ENCODE measurements at places on chromosomes 4 and X.

GRCh38 chr4:68498413-68499007, 51.2 kb downstream of the TMPRSS11E start:
- DNase-seq, result peak; percentile 59

- DNase-seq, result no peak
These were observed 71.8 kb downstream of the NBDY start for GRCh38 chrX:56800801-56801200.

DNA sequence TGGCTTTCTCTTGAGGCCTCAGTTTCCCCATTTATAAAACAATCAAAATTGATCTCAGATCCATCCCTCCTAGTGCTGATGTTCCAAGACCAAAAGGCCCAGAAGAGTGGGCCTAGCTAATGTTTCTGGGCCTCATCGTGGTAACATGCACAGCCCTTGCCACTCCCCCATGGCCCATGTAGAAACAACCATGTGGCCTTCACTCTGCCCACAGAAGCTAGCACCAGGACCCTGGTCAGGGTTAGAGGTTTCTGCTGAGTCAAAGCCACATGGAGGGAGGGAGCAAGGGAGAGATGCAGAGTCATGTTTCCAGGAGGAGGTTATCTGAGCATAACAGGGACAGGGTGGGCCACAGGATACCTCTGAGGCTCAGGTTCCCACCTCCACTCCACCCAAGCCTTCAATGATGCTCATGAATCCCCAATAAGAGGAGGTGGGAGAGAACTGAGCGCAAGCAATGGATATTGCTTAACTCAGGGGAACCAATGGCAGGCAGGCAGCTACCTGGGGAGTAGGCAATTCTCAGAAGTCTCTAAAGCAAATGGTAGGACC, 16.9 kb downstream of the OTUD5 start:
- no peak for DNase-seq

- no peak for DNase-seq
These were observed 225.2 kb upstream of the PGRMC2 start for GRCh38 chr4:128512767-128513322.

DNA sequence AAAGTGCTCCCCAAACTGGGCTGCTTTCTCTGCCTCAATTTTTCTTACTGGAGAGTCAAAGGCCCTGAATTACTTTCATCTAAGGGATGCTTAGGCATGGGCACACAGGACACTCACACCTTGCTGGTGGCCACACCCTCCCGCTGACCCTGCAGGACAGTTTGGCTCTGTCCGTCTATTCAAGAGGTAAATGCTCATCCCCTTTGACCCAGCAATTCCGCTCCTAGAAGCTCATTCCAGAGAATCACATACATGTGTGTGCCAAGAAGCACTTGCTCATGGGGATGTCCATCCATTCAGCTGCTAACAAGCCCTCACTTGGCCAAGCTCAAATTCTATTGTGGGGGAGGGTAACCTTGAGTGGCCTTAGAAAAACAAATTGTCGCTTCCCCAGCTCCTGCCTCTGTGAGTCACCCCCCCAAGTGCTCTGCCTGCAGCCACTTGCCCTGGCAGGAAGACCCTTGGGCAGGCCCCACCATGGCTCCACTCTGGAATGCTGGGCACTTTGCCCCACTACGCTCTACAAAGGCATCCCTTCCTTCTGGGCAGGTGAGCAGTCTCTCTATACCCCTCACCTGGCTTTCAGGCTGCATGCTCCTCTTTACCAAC, 54.5 kb downstream of the HTRA3 start:
- no peak for DNase-seq

DNA sequence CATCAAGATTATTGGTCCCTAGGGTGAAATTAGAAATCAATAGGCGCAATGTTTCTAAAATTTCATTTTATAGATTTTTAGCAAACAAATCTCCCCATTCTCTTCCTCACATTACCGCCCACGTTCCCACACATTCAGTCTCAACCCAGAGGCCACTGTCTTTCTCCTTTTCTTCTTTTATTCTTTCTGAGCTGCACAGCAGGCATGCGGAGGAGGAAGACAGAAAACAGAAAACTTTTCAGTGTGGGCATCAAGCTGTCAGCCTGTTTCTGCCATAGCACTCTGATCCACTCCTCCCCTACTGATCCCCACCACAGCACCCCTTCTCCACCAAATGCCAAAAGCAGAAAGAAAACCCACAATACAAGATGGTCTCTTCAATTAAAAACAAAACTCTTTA, 94.8 kb upstream of the ADAMTS3 start:
- no peak for DNase-seq

DNA sequence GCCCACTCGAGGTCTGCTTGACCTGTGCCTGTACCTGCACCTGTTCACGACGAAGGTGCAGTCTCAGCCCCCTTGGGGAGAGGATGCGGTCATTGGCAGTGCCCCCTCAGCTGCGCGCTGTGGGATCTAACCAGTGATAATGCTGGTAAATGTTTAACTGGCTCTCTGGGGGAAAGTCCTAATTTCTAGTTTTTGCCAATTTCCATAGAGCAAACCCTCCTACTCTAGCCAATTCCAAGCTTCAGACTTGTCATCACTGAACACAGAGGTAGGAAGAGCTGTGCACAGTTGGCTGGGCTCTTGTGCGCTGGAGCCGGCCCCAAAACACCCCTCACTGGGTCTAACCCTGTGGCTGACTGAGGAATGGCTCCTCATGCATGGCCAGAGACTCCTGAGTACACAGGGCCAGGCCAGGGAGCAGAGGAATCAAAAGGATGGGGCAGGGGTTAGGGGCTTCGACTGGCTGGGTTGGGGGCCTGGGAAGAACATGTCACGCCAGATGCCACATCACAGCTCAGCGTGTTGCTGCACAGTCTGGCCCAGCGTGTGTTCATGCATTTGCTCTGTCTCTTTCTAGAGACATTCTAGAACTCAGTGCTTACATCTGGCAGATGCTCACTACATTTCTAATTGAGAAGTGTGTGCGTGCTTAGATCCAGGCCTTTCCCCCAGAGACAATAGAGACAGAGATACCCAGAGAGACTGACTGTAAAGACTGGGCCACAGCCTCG, 270.8 kb downstream of the BCOR start:
- no peak for DNase-seq

DNA sequence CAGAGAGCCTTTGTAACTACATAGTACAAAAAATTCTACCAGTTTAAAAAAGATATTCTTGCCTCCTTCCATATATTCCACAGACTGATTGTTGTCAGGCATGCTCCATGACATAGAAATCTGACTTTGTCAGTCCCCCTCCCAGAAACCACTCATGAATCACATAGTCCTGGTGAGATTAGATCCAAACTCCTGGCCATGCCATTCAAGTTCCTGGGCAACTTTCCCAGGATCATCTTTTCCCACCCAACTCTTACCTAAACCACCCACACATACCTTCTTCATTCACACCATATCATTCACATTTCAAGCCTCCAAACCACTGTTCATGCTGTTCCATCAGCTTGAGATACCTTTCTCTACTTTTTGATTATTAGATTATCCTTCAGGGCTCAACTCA, 46.4 kb downstream of the SLC16A2 start:
- DNase-seq, result no peak

DNA sequence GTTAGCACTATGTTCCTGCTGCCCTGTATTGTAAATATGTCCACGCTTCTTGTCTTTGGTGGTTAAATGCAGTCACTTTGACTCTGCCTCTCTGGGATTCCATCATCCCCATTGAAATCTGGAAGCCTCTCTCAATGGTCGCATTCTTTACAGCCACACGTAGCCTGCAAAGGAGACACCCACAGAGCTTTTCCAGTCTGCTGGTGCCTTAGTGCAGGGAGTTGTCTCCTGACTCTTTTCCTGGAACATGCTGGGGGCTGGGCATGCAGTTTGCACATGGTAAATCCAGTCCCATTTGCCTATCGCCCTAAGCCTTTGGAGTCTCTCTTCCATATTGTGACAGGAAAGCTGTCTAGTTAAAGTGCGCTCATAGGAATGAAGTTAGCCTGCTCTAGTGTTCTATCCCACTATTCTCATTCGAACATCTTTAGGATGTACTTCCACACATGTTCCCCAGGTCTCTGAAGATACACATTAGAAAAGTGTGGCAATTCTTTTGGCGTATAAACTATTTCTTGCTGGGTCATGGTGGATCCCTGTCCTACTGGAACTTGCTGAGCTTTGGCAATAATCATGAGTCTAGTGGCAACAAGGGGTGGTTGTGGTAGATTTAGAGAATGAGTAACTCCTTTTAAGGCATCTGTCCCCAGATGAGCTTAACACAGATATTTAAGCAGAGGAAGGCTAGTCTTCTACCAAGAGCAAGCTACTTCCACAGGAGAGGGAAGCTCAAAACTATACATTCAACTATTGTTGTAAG, 33.7 kb downstream of the COQ2 start:
- no peak for DNase-seq

DNA sequence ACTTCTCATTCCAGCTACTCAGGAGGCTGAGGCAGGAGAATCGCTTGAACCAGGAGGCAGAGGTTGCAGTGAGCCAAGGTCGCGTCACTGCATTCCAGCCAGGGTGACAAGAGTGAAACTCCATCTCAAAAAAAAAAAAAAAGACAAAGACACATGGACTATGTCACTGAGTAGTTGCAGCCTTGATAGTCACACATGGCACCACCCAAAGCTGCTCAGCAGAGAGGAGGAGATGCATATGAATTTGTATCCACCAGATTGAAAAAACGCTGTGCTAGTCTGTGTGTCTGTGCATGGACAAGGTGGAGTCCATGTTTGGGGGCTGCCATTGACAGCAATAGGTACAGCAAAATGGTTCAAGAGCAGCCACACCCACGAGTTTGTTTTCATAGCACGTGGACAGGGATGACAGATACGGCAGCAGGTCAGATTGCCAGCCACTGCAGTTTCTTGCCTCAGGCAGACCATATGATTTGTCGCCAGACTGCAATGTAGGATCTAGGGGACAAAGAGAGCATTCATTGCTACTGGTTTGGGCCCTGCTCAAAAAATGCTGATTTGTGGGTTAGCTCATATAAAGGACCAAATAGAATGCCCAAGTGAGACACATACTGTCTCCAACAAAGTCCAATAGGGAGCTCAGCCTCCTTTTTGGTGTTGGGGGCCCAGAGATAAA, 89.9 kb downstream of the CEP135 start:
- no peak for DNase-seq

DNA sequence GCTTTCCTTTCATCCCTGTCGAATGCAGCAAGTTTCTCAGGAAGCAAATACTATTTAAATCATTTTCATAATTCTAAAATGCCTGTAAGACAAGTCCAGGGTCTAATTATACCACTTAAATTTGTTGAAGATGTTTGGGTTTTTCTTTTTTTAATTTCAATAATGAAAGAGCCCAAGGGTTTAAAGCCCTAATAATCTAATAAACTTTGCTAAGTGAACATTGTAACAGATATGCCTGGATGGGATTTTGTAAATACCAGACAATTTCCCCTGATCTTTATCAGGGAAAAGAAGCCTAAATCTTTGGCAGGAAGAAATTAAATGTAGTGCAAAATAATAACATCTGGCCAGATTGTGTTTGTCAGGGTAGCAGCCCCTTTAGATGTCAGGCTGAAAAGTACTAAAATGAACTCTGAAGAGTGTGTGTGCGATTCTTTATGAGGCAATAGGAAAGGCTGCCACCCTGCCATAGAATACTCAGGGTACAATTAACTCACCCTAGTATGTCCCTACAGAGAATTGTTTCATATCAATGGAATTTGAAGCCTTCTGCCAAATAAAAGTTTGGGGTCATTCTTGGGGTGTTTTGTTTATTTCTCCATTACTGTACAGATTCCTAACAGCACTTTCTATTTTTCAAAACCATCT, 45.6 kb downstream of the GPC3 start:
- no peak for DNase-seq

DNA sequence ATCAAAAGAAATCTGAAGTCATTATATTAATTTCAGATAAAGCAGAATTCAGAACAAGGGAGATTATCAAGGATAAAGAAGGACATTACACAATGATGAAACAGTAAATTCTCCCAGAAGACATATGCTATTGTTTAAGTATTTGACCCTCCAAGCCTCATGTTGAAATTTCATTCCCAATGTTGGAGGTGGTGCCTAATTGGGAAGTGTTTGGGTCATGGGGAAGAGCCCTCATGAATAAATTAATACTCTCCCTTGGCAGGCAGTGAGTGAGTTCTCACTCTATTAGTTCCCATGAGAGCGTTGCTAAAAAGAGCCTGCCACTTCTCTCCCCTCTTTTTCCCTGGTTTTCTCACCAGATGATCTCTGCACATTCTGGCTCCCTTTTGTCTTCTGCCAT, 249.9 kb upstream of the GRIA3 start:
- DNase-seq, result no peak

DNA sequence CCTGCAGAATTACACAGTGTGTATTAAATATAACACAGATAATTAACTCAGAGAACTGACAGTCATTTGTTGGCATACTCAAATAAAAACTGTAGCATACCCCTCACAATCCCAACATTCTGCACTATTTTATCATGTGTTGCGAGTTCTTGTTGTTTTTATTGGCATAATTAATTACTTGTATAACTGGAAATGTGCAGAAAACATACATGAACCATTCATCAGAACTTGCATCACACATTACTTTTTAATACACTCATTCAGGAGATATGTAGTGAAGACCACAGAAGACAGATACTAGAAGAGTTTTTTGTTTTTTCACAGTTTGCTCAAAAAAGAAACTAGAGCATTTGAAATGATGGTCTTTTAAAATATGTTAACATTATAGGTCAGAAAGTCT, 74.6 kb upstream of the NEIL3 start:
- no peak for DNase-seq

DNA sequence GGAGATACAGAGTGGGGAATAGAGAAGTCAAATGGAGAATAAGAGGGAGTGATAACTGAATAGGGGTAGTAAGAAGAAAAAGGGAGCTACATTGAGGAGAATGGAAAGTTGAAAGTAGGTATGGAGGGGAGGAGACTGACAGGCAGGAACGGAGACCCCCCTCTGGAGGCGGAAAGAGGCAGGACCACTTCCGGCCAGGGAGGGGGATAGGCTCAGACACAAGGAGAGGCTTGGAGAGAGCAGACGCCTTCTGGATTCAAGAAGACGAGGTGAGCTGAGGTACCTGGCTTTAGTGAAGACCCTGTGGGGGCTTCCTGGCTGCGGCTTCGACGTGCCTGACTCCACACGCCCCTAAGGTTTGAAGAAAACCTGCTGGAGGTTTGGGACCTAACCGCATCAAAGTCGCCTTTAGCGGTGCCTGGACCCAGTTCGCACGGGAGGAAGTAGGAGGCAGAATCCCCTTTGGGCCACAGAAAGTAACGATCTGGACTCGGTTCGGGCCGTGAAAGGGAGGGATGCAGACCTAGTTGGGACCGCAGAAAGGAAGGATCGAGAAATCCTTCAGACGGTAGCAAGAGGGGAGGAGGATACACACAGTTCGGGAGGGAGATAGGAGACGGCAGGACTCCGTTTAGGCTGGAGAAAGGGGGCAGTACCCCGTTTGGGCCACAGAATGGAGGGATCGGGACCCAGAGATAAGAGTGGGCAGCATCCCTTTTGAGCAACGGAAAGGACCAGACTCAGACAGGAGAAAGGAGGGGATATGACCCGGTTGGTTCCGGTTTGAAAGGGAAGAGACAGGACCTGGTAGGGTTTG, at the start of gene TRO:
TSS of gene TRO (plus strand) at position 215 of the 817 bp plus-strand sequence. CDS start 1,423 bp downstream, outside the sequence.
- no peak for DNase-seq

DNA sequence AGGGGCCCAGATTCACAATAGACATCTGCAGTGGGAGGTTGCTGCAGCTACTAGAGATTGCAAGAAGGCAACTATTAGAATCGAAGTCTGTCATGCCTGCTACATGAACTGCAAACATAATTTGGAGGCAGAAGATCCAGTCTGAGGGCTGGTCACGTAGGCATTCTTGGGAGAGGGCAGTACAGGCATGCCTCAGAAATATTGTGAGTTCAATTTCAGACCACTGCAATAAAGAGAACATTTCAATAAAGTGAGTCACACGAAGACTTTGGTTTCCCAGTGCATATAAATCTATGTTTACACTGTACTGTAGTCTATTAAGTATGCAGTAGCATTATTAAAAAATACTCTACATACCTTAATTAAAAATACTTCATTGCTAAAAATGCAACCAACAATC, 585.8 kb upstream of the FAT1 start:
- DNase-seq, result no peak
